AG04449 (cell line): ENCODE measurements at places on chromosomes 5 and 9.

- DNase-seq: no peak
Measured at GRCh38 chr9:21060919-21061561, 16.7 kb downstream of the IFNB1 start.

GRCh38 chr9:75175395-75175794, 87.1 kb downstream of the OSTF1 start:
- no peak for DNase-seq

DNA sequence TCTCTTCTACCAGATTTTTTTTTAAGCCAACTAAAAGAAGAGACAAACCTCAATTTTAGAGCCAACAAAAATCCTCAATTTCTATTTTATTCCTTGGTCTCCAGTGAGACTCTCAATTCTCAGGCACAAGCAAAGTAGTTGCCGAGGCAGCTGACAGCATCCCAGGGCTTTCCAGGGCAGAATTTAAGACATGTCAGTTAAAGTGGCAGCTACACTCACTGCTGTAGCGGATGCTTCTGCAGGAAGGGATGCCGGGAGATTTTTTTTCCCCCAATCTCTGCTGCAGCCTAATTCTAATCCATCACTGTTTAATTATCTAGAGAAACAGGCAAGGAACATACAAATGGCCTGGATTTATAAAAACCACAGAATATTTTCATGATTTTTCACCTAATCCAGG, 57.0 kb downstream of the TTC39B start:
- no peak for DNase-seq

DNA sequence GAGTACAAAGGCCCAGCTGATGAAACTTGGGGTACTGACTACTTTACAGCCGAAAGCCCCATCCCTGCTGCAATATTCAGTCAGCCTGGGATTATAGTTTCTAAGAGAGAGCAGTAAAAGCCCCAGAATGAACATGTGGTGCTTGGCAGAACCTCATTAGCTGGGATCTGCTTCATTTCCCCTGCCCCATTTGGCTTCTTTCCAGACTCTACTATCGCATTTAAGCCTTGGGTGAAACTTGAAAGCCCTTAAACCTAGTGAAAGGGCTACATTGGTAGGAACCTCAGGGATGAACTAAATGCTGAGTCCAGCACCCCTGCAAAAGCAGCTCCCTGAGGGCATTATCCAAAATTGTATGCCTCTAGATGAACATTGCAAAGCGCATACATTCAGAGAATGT, 631.1 kb downstream of the ACTL7B start:
- no peak for DNase-seq

DNA sequence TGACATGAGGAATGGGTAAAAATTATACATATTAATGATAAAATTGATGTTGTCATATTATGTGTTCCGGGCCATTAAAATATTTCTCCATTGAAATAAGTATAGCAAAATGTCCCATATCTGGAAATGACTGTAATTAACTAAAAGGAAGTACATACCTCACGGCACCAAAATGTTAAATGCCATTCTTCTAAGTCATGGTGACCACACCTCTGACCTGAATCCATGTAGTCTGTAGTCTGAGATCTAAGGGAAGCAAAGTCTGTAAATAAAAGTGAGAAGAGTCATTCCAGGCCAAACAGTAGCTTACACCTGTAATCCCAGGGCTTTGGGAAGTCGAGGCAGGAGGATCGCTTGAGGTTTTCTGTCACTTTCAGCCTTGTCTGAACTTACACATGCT, 8.7 kb upstream of the GDA start:
- DNase-seq: no peak

GRCh38 chr5:95817430-95817829, 5.1 kb downstream of the GLRX start:
- DNase-seq: no peak

GRCh38 chr9:124481115-124481514, 26.1 kb downstream of the NR5A1 start:
- no peak for DNase-seq

DNA sequence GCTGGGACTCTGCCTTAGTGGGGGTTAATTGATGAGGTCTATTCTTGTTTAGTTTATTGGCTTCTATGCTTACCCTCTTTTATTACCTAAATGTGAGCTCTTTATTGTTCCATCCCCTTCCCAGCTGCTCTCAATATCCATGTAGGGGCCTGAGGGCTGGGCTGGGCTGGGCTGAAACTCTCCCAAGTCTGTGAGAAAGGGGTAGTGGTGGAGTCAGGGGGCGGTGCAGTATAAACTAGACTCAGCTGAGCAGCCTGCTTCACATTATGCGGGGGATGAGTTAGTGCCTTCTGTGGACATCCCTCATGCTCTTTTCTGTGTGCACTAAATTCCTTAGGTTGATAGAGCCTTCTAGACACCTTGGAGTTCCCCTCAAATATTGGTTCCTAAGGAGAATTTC, 451.8 kb upstream of the PTGER4 start:
- DNase-seq: no peak

- no peak for DNase-seq
Measured at GRCh38 chr9:87725356-87725899, 491 bp upstream of the CTSL start.
